ENCODE measurements at places on chromosomes 4 and X. TPM values are rescaled to one million over a fixed set of nuclear protein-coding genes. Genes with fewer than 3 reads are reported as not detected.

- no peaks in the 10 kb centered on the region for H3K4me1 ChIP-seq
- H3K27ac ChIP-seq: no peak overlapping the region
- H3K27me3 ChIP-seq: no peaks in the 10 kb centered on the region
- H3K36me3 ChIP-seq: no peaks in the 10 kb centered on the region
- DNase-seq: no peak
Observed at GRCh38 chrX:108304210-108304609, 134.0 kb downstream of the COL4A6 start.

DNA sequence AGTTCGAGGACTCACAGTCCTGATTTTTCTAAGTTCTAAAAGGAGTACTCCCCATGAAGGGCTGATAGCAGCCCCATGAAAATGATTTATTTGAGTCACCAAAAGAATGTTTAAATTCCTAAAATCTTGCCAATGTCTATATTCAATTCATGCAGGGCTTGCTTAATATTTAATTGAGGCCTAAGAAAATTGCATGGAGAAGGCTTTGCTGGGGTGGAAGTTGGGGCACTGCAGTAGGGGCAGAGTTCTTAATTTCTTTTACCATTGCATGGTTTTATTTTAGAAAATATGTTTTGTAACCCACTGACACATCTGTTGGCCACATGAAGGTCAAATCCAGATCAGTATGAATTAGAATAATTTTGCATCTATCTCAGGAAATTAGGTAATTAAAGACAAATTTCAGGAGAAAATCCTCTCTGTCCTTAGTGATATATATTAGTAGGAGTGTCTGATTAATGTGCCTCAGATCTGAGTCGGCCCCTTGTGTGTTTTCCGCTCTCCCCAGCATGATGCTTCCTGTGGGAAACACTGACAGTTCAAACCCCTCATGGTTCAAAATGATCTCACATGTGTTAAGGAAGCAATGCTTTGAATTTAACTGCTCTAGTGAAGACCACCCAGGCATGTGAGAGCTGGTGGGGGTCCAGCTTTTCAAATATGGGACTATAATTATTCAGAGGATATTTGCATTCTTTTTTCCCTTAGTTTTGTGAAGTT is 54.0 kb upstream of the EGFL6 start:
- DNase-seq: no peak
- no peaks in the 10 kb centered on the region for H3K27me3 ChIP-seq
- H3K4me1 ChIP-seq: no peaks in the 10 kb centered on the region
- no peak overlapping the region for H3K4me3 ChIP-seq
- no peaks in the 10 kb centered on the region for H3K36me3 ChIP-seq
- no peak overlapping the region for H3K27ac ChIP-seq

- H3K4me1 ChIP-seq: no peaks in the 10 kb centered on the region
- no peak overlapping the region for H3K4me3 ChIP-seq
- no peak overlapping the region for H3K27ac ChIP-seq
- no peaks in the 10 kb centered on the region for H3K27me3 ChIP-seq
Observed at GRCh38 chr4:66059556-66059955, 389.3 kb upstream of the EPHA5 start.

- no peak for DNase-seq
- H3K4me3 ChIP-seq: no peak overlapping the region
- peaks cover 29% of the 10 kb centered on the region for H3K4me1 ChIP-seq
- no peak overlapping the region for H3K27ac ChIP-seq
- H3K36me3 ChIP-seq: no peaks in the 10 kb centered on the region
- no peaks in the 10 kb centered on the region for H3K27me3 ChIP-seq
Observed at GRCh38 chrX:75546724-75547511, 24.1 kb upstream of the ZDHHC15 start.

Gene GPR173
- total RNA-seq: 2.7 TPM

Gene HTRA3
- total RNA-seq: 52.6 TPM

Gene PDE6B
- total RNA-seq: 3.6 TPM

Data from thoracic aorta (tissue), 2 donors.